ENCODE measurements at places on chromosomes 7 and 10.

- DNase-seq = no peak
These were observed 88.9 kb downstream of the GTF2IRD1 start for GRCh38 chr7:74542558-74543117.

GRCh38 chr10:44706745-44707144 is 204.4 kb upstream of the TMEM72 start:
- DNase-seq = no peak

GRCh38 chr10:75407224-75407712 is 5.7 kb upstream of the ZNF503 start:
- no peak for DNase-seq

DNA sequence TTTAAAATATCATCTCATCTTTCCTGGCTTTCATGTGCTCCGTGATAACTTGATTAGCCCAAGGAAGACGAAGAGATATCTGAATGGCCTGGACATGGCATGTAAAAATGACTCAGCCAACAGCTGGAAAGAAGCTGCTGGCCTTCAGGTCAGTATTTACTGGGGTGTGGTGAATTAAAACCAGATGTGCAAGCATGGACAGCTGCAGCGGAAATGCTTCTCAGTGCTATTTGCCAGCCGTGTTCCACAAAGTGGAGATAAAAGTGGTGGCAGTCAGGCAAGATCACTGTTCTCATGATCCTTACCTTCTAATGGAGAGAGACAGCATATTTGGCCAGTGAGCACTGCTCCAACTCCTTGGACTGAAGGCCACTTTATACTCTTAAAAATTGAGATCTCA is 203.1 kb upstream of the VSTM2A start:
- no peak for DNase-seq

GRCh38 chr10:121598263-121599249 is at the start of gene FGFR2:
FGFR2 (minus strand) TSS chr10:121598444; CDS start chr10:121593817, 4,627 bp downstream.
- peak; percentile 59 for DNase-seq

- DNase-seq = no peak
These were observed 78.4 kb downstream of the CARD11 start for GRCh38 chr7:2965301-2965700.

- no peak for DNase-seq
These were observed 66.1 kb upstream of the PIP4K2A start for GRCh38 chr10:22780474-22780885.

- DNase-seq = no peak
These were observed 111.1 kb downstream of the ADAM12 start for GRCh38 chr10:126277181-126277580.

Measured in NCI-H1048 (cell line).